ENCODE measurements at places on chromosomes 3 and 15.

- no peak for DNase-seq
Measured at GRCh38 chr3:5144316-5144994, 22.4 kb downstream of the ARL8B start.

DNA sequence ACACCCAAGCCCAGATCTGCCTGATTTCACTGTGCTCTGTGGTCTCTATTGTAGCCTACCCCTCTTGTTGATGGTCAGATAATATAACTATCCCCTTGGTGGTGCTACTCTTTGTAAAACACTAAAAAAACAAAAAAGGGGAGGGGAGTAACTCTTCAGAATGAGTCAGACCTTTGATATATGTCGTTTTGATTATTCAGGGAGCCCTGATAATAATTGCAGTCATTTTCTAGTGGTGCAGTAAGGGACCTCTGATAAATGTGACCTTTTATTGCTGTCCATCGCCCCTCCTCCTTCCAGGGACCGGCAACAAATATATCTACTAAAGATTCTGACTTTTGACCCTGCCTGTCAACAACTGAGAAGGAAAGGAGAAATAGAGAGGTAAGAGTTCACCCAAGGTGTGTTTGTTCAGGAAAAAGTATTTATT is 45.1 kb upstream of the MAGI1 start:
- no peak for DNase-seq

DNA sequence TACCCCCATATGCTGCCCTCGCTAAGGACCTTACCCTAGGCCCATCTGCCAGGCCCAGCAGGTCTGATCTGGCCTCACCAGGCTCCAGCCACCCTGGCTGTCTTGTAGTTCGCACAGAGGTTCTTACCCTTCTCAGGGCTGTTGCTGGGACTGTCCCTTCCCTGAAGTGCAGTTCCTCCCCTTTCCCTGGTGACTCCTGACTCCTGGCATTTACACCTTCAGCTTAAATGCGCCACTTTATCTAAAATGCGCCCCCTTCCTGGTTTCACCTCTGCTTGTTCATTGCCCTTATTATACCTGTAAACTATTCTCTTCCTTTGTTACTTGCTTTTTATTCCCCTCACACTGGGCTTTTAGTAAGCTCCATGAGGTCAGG is 835 bp upstream of the TTLL3 start:
- DNase-seq: no peak

GRCh38 chr15:61025781-61026180 is 203.3 kb downstream of the RORA start:
- no peak for DNase-seq

GRCh38 chr15:96332637-96333121 is 2.2 kb downstream of the NR2F2 start:
- DNase-seq: no peak

DNA sequence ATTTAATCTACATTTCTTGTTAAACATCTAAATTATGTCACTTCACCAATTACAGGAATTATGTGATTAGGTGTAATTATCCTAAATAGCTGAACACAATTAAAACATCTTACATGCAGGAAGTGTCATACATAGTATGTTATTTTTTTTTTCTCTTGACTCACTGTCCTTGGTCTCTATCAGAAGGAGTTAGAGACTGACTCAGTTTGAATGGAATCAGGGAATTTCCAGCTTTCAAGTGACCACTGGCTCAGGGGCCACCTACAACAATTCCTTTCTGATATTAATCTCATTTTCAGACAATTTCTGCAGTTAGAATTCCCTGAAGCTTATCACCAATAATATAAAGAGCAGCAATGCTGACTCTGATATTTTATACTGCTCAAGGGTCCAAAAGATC is 400.7 kb downstream of the ROBO1 start:
- DNase-seq: no peak

All from lower leg skin (tissue), 4 donors.